ENCODE measurements at places on chromosomes 12 and 14.

DNA sequence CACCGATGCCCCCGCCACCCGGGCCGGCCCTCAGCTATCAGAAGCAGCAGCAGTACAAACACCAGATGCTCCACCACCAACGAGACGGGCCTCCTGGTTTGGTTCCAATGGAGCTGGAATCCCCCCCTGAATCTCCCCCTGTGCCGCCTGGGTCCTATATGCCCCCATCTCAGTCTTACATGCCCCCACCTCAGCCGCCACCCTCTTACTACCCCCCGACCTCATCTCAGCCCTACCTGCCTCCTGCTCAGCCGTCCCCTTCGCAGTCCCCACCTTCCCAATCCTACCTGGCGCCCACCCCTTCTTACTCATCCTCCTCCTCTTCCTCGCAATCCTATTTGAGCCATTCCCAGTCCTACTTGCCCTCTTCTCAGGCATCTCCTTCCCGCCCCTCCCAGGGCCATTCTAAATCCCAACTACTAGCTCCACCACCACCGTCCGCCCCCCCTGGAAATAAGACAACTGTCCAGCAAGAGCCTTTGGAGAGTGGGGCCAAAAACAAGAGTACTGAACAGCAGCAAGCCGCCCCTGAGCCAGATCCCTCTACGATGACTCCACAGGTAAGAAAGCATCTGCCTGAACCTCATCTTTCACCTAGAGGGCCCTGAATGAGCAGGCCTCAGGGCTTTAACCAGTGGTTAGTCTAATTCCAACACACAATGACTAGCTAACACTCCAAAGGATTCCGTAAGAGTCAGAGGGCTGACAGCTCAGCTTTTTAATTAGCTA lies 851 bp downstream of the YLPM1 start:
- no peak for DNase-seq

- no peak for DNase-seq
Measured at GRCh38 chr14:54025661-54026060, 69.0 kb upstream of the BMP4 start.

- no peak for DNase-seq
Measured at GRCh38 chr14:68651075-68651474, 141.8 kb downstream of the ZFP36L1 start.

GRCh38 chr12:44490181-44490580 lies 385.9 kb downstream of the NELL2 start:
- no peak for DNase-seq

DNA sequence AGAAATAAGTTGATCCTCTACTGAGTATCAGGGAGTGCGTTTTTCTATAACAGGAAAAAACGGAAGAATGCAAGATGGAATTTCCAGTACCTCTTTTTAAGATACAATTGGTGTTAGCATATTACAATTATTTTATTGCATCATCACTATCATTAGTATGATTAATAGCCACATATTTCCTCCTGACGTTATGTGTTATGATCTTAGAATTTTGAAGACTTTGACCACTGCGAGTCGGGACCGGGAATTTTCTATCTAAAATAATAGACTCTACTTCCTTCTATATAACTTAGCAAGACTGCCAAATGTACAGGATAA lies 679 bp upstream of the SAV1 start:
- no peak for DNase-seq
